GM03348 (cell line): ENCODE measurements at places on chromosomes 2 and 18.

DNA sequence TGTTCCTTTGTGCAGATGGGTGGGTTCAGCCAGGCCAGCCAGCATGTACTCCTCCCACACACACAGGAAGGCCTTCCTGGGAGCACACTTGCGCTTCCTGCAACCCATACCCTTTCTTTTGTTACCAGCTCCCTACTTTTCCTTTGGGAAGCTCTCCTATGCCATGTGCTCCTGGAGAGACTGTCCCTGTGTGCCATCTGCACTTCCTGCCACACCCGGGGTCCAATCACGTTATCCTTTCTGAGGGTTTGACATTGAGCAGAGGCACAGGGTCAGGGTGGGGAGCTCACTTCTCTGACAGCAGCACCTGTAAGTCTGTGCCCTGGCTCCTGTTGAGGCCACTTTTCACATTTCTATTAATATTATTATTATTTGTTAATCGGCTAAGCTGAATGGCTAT is 62.9 kb downstream of the COPS8 start:
- DNase-seq: no peak

DNA sequence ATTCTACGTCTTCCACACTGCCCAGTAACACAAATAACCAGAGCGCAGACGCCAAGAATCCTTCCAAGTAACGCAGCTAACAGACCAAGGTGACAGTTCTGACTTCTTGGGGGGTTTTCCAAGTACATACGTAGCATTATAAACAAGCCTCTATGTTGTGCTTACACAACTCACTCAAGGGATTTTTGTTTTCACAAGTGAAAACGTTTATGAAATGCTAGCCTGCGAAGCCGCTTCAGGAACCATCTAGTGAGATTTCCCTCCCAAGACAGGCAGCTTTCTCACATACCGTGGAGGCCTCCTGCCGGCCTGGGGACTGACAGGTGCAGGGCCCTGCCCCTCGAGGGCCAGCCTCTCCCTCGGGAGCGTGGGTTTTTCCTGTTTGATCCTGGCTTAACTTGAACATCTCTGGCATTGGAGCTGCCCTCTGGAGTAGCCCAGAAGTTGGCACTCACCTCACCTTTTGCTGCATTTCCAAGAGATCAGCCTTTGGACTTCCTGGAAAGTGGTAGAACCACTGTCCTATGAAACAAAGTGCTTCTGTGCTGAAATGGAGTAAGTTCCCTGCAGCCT is 151.1 kb downstream of the MBP start:
- DNase-seq: no peak

GRCh38 chr2:99981840-99982239 is 160.6 kb downstream of the AFF3 start:
- no peak for DNase-seq

- DNase-seq: no peak
Measured at GRCh38 chr2:153074207-153074606, 355.8 kb downstream of the ARL6IP6 start.

DNA sequence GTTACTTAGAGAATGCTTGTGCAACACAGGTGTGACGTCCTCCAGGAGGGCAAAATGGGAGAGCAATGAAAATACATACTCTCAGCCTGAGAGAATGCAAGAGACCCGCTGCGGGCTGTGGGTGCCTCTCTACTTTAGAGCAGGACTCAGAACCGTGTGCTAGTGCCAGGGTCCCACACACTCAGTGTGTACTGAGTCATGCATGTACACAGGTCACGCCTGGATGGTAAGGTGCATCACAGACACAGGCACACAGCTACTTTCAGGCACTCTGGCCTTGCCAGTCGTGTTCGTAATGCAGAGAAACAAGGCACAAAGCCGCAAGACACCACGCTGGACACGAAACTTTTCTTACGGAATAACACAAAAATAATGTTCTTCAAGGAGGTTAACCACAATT is 125.3 kb downstream of the ZNF516 start:
- no peak for DNase-seq

GRCh38 chr2:152456262-152456661 is 121.3 kb downstream of the FMNL2 start:
- no peak for DNase-seq

GRCh38 chr2:240432820-240433801 is 2.4 kb upstream of the GPC1 start:
- no peak for DNase-seq

DNA sequence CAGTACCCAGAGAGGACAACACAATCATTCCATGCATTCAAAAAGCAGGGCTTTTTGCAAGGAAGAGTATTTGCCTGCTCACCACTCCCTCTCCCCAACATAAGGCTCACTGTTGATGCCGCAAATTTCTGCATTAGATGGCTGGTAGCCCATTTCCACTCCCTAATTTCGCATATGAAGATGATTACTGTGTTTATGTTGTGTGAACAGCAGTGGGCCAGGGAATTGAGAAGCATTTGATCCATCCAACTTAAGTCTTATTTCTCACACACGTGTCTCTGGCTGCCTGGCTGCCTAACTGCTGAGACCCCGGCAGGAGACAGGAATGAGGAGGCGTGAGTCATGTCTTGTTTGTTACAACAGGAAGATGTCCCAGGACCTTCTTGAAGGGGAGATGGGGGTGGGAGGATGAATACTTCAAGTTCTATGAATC is 294.1 kb downstream of the ALK start:
- peak; percentile 55 for DNase-seq

GRCh38 chr2:12315224-12315623 is 401.5 kb upstream of the TRIB2 start:
- no peak for DNase-seq

- no peak for DNase-seq
Measured at GRCh38 chr2:61948661-61949457, 43.4 kb downstream of the COMMD1 start.

DNA sequence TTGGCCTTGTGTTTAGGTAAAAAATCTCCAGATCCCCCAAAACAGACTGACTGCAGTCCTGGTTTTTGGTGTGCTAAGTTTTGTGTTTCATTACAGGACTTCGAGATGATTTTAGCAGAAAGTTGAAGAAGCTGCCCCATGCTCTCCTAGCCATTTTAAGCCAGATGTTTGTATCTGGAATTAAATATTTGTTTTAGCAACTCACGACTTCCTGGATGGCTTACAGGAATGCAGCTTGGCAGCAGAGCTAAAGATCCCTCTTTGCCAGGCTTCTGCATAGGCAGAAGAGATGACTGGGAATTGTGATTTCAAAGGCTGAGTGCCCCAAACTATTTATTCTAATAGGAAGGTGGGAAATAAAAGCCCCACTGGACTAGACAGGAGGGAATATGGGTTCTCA is 31.1 kb downstream of the ONECUT2 start:
- DNase-seq: peak; percentile 22

- DNase-seq: no peak
Measured at GRCh38 chr2:190343089-190343535, 277 bp upstream of the INPP1 start.

- no peak for DNase-seq
Measured at GRCh38 chr2:10776231-10776977, 36.2 kb downstream of the PDIA6 start.

DNA sequence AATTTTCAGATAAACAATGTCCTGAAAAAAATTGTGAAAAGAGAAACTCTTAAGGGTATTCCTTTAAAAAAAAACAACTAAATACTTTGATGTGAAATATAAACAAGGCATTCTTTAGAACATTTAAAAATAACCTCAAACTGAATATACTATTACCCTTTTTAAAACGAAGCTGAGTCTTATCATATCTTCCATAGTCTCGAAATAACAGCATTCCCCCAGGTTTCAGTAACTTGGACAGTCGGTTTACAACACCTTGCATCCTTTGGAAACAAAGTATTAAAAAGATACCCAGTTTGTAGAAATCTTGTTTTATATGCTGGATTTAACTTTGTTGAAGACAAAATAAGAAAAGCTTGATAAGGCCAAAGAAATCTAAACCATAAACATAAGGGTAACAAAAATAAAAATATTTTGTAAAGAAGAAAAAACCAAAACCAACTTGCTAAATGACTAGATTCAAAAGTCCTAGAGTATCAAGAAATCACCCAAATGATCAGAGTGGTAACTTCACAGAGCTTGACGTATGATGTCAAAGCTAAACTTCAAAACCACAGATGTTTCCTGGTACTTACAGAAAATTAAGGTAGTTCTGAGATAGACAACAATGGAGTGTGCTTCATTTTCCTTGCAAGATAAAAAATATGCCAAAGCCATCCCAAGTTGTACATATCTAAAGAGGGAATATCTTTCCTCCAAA is 107.8 kb downstream of the METTL8 start:
- no peak for DNase-seq

- DNase-seq: no peak
Measured at GRCh38 chr2:8533923-8534322, 147.9 kb upstream of the ID2 start.

DNA sequence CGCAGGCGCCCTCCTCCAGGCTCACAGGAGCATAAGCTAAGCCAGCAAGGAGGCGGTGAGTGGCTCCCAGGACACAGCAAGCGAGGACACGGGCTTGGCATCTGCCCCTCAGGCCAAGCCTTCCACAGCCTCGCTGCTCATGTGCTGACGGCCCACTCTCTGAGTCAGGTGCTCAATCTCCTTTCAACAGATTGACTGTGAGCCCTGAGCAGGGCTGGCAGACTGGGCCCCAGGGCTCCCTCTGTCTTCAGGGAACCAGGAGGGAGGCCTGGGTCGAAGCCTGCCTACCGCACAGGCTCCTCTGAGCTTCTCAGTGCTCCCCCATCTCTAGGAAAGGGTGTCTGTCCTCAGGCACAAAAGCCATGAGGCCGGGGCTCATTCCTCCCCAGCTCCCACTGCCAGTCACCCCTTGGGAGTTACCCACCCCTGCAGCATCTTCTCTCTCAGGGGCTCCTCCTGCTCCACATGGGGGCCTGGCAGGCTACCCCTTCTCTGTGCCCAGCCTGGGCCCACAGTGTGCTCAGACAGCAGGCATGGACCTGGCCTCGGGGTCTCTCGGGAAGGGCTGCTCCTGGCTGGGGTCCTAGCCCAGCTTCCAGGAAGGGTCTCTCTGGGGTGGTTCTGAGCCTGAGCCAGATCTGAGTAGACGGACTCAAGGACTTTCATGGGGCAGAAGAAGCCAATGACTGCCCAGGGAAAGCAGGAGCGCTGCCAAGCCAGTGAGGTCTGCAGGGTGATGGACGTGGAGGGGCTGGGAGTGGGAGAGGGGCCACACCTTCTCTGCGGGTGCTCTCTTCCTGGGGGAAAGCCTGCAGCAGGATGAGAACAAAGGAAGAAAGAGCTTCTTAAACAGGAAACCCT is 138.0 kb upstream of the GPC1 start:
- peak; percentile 8 for DNase-seq

DNA sequence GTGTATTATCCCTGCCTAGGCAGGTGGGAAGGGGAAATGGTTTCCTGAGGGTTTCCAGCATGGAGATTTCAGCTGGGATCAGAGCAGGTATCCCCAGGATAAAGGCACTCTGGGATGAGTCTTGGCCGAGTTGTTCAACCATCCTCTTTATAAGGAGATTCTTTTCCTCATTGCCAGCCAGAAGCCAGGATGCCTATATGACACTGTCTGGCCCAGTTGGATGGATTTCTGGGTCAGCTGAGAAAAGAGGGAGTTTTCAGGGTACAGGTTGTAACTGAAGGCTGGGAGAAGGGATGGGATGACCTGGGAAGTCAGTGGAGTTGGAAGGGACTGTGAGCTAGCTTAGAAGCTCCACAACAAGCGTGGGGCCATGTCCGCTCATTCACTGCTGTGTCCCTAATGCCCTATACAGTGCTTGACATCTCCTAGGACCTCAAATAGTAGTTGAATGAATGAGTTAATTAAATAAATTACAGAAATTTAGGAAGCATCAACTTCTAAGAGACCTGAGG is 8.3 kb downstream of the RHOB start:
- no peak for DNase-seq

- DNase-seq: no peak
Measured at GRCh38 chr18:40751186-40751585, 1203.8 kb upstream of the PIK3C3 start.

- no peak for DNase-seq
Measured at GRCh38 chr18:80022613-80023012, 11.6 kb upstream of the RBFA start.

GRCh38 chr18:2905854-2906703 is 59.3 kb downstream of the EMILIN2 start:
- peak; percentile 57 for DNase-seq

DNA sequence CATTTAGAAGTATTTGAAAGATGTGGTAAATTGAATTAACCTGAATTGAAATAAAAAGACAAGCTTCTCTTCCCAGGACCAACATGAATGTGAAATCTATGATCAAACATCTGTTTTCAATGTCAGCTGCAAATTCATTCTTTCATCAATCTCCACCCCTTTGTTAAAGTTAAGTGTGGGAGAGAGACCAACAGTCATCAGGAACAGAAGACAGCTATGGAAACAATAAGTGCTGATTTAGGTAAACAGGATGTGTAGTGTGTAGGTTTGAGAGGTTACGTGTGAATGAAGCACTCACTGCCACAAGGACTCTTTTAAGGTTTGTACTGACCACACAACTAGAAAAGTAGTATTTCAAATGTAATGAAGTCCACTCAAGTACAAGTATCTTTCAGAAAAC is 1659.8 kb upstream of the CELF4 start:
- no peak for DNase-seq

- no peak for DNase-seq
Measured at GRCh38 chr2:20231598-20232026, 6.7 kb upstream of the SDC1 start.

- DNase-seq: no peak
Measured at GRCh38 chr2:227614246-227614645, 394 bp downstream of the SCYGR3 start.

DNA sequence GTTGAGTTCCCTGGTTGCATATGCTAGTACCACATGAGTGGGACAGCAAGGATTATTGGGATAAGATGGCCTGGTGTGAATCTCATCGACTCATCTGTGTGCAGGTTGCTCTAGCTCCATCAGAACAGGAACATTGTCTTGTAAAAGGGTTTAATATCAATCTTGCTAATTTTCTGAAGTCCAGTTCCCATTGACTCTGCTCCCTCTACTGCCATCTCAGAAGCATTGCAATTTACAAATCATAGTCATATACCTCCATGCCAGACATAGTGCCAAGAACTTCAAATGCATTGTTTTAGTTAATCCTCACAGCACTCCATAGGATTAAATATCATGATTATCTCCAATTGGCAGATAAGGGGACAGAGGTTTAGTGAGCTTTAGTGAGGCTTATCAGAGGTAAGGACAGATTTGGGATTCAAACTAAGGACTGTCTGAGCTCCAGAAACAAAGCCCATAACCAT is 4.8 kb upstream of the STAT4 start:
- DNase-seq: peak; percentile 62

- peak; percentile 19 for DNase-seq
Measured at GRCh38 chr18:23591011-23591410, 4.7 kb upstream of the NPC1 start.

GRCh38 chr2:164785457-164785856 is 56.2 kb downstream of the COBLL1 start:
- DNase-seq: peak; percentile 10
